ENCODE measurements at places on chromosomes 6 and 20.

- peak; percentile 66 for DNase-seq
Measured at GRCh38 chr20:35660122-35660937, 4.4 kb downstream of the CPNE1 start.

GRCh38 chr6:133571681-133572080 is 317.2 kb upstream of the TCF21 start:
- DNase-seq, result no peak

GRCh38 chr6:134873500-134874388 is 76.2 kb downstream of the ALDH8A1 start:
- no peak for DNase-seq

- no peak for DNase-seq
Measured at GRCh38 chr20:35108921-35109320, 16.3 kb upstream of the TRPC4AP start.

DNA sequence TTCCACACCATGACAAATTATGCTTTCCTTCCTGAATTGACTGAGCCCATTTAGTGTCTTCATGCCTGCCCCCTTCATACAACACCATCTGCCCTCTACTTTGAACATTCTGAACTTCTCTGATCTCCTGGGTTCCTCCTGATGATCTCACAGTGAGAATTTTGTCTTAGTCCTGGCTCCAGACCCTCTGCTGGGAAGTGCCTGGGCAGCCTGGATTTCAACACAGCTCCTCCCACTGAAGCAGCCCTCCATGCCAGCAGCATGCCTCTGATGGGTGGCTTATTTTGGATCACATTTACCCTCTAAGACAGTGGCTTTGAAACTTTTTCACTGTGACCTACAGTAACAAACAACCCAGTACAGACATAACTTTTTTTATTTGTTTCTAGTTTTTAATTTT is 41.5 kb downstream of the DSE start:
- no peak for DNase-seq

DNA sequence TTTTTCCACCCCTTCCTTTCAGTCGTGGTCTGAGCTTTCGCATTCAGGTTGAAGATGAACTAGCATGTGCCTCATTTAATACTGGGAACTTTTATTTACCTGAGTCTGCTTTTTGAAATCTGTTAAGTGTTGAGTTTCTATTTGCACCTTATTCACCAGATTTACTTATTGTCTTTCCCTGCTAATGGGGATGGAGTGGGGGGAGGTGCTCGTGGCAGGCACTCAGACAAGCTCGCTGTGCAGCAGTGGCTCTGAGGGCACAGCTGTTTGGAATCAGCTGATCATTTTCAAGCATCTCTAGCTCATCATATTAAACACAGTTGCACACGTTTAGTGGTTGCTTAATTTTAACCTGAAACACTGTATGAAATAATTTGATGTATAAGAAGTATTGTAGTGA is 35.6 kb downstream of the UTRN start:
- DNase-seq, result peak; percentile 68

DNA sequence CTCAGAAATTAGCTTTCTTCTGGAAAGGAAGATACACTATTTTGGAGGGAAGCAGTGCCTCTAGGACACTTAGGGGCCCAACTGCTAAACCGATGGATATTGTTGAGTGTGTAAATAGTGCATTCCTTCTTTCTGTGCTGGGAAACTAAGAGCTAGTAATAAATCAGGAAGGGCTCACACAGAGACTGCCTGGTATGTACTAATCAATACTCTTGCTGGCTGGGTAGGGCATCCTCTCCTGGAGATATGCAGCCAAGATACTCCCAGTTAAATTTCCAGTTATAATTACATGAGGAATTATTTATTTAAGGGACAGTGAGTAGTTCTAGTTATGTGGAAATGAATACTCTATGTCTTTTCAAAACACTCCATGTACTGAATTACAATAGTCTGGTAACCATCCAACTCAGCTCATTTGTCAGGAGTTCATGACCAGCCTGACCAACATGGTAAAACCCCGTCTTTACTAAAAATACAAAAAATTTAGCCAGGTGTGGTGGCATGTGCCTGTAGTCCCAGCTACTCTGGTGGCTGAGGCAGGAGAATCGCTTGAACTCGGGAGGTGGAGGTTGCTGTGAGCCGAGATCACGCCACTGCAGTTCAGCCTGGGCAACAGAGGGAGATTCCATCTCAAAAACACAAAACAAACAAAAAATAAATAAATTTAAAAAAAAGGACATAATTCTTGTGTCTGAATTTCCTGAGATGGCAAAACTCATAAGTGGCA is 100.0 kb downstream of the OR2B2 start:
- no peak for DNase-seq

Measured in esophagus muscularis mucosa (tissue), 4 donors.